Endodermal cell (in vitro differentiated cells): ENCODE measurements at places on chromosomes 3 and 15.

DNA sequence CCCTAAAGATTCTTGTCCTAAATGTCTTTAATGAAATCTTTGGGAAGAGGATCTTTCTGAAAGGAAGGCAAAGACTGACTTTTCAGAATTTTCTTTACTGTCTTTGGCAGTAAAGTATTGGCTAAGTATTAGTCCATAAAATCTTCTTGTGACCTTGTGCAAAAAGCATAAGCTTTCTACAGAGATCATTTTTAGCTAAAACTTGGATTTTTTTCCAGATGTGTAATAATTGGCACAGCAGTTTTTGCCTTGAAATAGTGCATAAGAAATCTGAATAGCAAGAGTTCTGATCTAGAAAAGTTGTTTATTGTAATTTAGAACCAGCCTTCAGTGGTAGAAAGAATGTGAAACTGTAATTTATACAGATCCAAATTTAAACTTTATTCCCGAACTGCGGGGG is 122.8 kb upstream of the CGNL1 start:
- H3K27ac ChIP-seq: peak overlapping the region; percentile 9
- H3K4me3 ChIP-seq: no peak overlapping the region
- DNase-seq: no peak
- peaks cover 4% of the 10 kb centered on the region for H3K4me1 ChIP-seq
- H3K27me3 ChIP-seq: no peaks in the 10 kb centered on the region

GRCh38 chr3:52447512-52448355 is 2.8 kb upstream of the SEMA3G start:
- no peak overlapping the region for H3K27ac ChIP-seq
- no peak for DNase-seq
- H3K4me1 ChIP-seq: peaks cover 12% of the 10 kb centered on the region

GRCh38 chr3:56917361-56918110 is 115.8 kb upstream of the ARHGEF3 start:
- DNase-seq: peak; percentile 51
- no peaks in the 10 kb centered on the region for H3K27me3 ChIP-seq
- H3K4me1 ChIP-seq: no peaks in the 10 kb centered on the region
- no peak overlapping the region for H3K27ac ChIP-seq
- H3K36me3 ChIP-seq: no peaks in the 10 kb centered on the region

DNA sequence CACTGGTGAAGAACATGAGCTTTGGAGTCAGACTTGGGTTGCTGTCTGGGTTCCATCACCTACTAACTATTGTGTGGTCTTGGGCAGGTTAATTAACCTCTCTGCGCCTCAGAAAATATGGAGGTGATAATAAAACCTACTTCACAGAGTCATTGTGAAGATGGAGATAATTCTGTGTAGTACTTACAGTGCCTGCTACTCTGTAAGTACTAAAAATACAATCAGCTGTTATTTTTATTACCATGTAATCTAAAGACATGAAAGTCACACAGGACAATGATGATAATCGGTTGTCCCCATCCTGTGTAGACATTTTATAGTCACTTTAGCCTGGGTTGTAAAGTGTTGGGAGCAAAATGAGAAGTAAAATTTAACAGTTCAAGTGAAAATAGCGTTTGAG is 334.1 kb downstream of the THSD4 start:
- no peaks in the 10 kb centered on the region for H3K36me3 ChIP-seq
- H3K27ac ChIP-seq: no peak overlapping the region
- no peaks in the 10 kb centered on the region for H3K27me3 ChIP-seq
- H3K4me3 ChIP-seq: no peak overlapping the region
- no peak for DNase-seq
- peaks cover 6% of the 10 kb centered on the region for H3K4me1 ChIP-seq

DNA sequence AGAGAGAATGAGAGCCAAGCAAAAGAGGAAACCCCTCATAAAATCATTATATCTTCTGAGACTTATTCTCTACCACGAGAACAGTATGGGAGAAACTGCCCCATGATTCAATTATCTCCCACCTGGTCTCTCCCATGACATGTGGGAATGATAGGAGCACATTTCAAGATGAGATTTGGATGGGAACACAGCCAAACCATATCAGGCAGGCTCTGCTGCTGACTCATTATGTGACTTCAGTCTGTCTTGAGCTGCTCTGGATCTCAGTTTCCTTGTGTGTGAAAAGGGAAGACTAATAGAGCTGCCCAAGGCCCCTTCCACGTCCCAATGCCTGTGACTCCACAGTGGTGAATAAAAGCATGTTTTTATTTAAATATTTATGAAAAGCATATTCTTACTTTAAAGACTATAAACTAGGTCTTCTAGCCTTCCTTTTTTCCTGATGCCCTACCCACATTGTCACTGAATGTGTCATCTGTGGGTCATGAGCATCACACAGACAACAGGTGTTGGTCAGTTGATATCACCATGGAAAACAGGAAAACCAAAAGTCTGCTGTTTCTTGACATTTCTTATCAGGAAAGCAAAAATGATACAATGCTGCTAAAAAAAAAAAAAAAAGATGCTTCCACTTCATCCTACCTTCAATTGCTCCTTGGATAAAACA is 96.0 kb upstream of the PPP2R3A start:
- no peak overlapping the region for H3K27ac ChIP-seq
- H3K27me3 ChIP-seq: no peaks in the 10 kb centered on the region
- no peak overlapping the region for H3K4me3 ChIP-seq

GRCh38 chr3:150376001-150376848 is 31.9 kb upstream of the TSC22D2 start:
- H3K27me3 ChIP-seq: no peaks in the 10 kb centered on the region
- no peak for DNase-seq
- H3K27ac ChIP-seq: no peak overlapping the region
- H3K4me1 ChIP-seq: no peaks in the 10 kb centered on the region
- H3K4me3 ChIP-seq: no peak overlapping the region

- H3K4me3 ChIP-seq: no peak overlapping the region
- no peak for DNase-seq
- H3K4me1 ChIP-seq: no peaks in the 10 kb centered on the region
- H3K27me3 ChIP-seq: no peaks in the 10 kb centered on the region
- H3K27ac ChIP-seq: no peak overlapping the region
Measured at GRCh38 chr3:126307591-126308393, 49.4 kb downstream of the KLF15 start.

GRCh38 chr3:188470508-188471130 is 316.7 kb downstream of the LPP start:
- no peak overlapping the region for H3K27ac ChIP-seq
- DNase-seq: no peak
- H3K4me1 ChIP-seq: peaks cover 6% of the 10 kb centered on the region

DNA sequence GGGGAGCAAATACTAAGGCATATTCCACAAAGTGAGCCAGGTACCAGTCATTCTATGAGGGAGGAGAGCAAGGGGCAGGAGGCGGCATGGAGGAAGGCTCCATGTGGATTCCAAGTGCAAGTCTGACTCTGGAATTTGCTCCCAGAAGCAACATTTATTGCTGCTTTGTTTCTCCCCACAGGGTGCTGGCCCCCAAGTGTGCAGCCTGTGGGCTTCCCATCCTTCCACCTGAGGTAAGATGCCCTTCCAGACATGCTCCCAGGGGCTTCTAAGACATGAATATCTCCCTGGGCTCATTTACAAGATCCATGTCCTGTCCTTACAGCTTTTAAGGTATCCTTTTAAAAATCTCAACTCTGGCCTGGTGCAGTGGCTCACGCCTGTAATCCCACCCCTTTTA is 15.9 kb upstream of the SACM1L start:
- H3K27me3 ChIP-seq: no peaks in the 10 kb centered on the region
- no peak overlapping the region for H3K4me3 ChIP-seq
- H3K36me3 ChIP-seq: peaks cover 73% of the 10 kb centered on the region
- peaks cover 14% of the 10 kb centered on the region for H3K4me1 ChIP-seq
- no peak overlapping the region for H3K27ac ChIP-seq
- DNase-seq: peak; percentile 95

GRCh38 chr15:25406846-25407245 is 32.0 kb downstream of the UBE3A start:
- no peak overlapping the region for H3K4me3 ChIP-seq
- H3K27me3 ChIP-seq: no peaks in the 10 kb centered on the region
- peaks cover 55% of the 10 kb centered on the region for H3K36me3 ChIP-seq

GRCh38 chr15:70608144-70608543 is 155.2 kb downstream of the UACA start:
- H3K36me3 ChIP-seq: no peaks in the 10 kb centered on the region
- H3K4me1 ChIP-seq: no peaks in the 10 kb centered on the region
- no peak overlapping the region for H3K4me3 ChIP-seq

DNA sequence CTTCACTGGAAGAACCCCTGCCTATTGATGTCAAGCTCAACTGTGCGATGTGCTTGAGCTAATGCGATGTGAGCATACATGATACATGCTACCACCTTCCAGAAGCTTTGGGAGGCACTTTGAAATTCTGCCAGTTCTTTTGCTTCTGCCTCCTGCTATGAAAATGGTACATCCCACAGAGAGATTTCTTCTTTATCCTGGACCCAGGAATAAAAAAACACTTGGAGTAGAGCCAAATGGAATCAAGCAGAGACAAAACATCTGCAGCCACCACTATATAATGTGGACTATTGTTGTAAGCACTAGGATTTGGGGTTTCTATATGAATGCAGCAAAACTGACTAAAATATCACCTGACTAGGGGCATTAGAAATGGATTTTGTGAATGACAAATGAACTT is 119.9 kb upstream of the GAP43 start:
- H3K4me1 ChIP-seq: peaks cover 5% of the 10 kb centered on the region
- H3K36me3 ChIP-seq: no peaks in the 10 kb centered on the region
- H3K27ac ChIP-seq: no peak overlapping the region
- H3K27me3 ChIP-seq: no peaks in the 10 kb centered on the region
- DNase-seq: no peak
- H3K4me3 ChIP-seq: no peak overlapping the region

- H3K27me3 ChIP-seq: no peaks in the 10 kb centered on the region
- no peak overlapping the region for H3K4me3 ChIP-seq
- H3K4me1 ChIP-seq: no peaks in the 10 kb centered on the region
- no peak overlapping the region for H3K27ac ChIP-seq
- no peaks in the 10 kb centered on the region for H3K36me3 ChIP-seq
Measured at GRCh38 chr15:28931828-28932227, 46.1 kb downstream of the APBA2 start.

DNA sequence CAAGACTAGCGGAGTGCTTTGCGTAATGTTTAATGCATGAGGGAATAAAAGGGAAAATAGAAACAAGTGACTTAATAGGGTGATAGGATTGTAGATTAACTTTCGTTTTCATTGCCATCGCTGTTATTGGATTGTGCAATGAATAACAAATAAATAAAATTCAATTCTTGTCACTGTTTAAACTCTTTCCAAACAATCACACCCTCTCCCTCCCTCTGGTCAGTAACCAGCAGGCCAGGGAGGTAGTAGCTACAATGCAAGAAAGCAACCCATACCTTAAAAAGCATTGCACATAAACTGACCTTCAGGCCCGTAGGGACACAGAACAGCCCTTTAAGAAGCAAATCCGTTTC is 705 bp upstream of the TFRC start:
- no peaks in the 10 kb centered on the region for H3K36me3 ChIP-seq
- DNase-seq: no peak
- no peaks in the 10 kb centered on the region for H3K27me3 ChIP-seq
- H3K4me3 ChIP-seq: peak overlapping the region; percentile 97
- H3K27ac ChIP-seq: no peak overlapping the region

DNA sequence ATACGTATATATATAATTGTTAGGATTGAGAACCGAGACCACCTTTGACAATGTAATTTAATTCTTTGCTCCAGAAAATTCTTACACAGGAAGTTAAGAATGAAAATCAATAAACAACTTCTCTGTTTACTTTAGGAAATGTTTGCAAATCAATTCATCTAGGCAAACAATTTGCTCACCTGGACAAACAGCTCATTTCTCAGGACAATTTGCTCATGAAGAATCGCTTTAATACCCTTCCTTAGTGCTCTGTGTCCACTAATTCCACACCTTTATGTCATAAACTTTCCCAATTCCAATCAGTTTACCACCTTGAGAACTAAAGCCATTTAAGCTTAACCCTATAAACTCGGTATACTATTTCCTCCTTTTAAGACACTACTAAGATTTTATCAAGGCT is 292.2 kb downstream of the BCHE start:
- H3K4me3 ChIP-seq: no peak overlapping the region
- DNase-seq: no peak
- peaks cover 5% of the 10 kb centered on the region for H3K27me3 ChIP-seq
- H3K4me1 ChIP-seq: no peaks in the 10 kb centered on the region
- no peak overlapping the region for H3K27ac ChIP-seq

DNA sequence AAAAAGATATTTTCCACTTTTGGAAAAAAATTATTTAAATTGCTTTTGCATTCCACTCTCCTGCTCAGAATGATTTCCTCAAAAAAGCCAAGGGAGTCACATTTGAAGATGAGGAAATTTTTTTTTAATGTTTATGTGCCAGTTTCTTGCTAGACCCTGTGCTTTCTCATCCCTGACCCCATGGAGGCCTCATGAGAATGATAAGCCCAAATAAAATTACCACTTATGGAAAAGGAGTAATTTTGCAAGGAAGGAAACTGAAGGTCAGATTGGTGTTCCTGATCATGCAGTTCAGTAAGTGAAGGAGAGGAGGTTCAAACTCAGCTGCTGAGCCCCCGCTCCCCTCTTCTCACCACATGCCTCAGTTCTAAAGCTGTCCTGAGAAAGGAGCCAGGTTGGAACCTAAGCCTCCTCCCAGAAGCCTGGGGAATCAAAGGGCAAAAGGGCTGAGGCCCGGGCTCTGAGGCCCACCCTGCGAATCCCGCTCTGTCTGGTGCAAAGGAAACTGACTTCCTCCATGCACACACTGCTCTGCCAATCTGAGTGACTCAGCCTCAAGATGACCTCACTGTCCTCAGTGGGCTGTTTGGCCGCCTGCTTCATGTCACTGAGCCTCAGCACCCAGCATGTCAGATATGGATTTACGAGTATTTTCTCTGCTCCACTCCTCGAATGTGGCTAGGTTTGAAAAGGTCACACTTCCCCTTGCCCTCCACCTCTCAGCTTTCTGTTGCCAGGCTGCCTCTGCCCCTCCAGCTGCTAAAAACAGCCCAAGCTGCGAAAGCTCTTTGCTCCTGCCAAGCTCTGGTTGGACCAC is 56.9 kb upstream of the FLNB start:
- peak overlapping the region; percentile 50 for H3K27ac ChIP-seq
- no peaks in the 10 kb centered on the region for H3K27me3 ChIP-seq
- peaks cover 19% of the 10 kb centered on the region for H3K4me1 ChIP-seq
- H3K4me3 ChIP-seq: no peak overlapping the region
- H3K36me3 ChIP-seq: no peaks in the 10 kb centered on the region
- DNase-seq: peak; percentile 58

DNA sequence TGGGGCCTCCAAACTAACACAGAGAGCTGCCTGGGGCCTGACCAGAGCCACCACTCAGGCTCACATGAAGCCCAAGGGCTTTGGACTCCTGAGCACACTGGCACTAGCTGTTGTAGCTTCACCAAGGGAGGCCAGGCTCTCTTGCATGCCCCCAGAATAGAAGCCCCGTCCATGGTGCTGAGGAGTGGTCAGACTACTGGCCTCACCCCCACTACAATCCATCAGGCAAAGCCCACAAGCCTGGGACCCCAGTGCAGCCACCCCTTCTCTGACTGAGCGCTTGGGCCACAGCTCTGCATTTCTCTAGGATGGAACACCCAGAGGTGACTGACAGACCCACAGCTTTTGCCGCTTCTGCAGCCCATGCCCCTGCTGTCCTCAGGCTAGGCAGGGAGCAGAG is 180.8 kb downstream of the PYDC2 start:
- no peak overlapping the region for H3K4me3 ChIP-seq
- H3K4me1 ChIP-seq: no peaks in the 10 kb centered on the region
- H3K27me3 ChIP-seq: no peaks in the 10 kb centered on the region
- DNase-seq: no peak
- H3K27ac ChIP-seq: no peak overlapping the region
